Mesothelial cell of epicardium (in vitro differentiated cells): ENCODE measurements at places on chromosomes 12 and 14. TPM values are rescaled to one million over a fixed set of nuclear protein-coding genes. Genes with fewer than 3 reads are reported as not detected.

DNA sequence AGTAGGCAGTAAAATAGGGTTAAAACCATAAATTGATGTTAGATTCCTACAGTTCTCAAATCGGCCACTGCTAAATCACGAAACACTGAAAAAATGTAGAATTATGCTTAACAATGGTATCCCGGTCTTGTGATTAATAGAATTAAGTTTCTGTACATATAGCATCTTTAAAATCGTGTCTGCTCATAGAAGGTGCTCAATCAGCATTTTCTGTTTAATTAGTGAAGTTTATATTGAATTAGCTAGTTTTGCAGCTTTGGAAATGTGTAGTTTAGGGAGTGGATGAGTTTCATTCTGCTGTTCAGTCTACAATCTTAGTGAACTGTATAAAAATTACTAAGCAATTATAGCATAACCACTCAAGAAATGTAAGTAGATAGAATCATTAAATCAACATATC, 1075.8 kb upstream of the FLRT2 start:
- no peak for DNase-seq

GRCh38 chr12:85390266-85390665, 110.2 kb downstream of the ALX1 start:
- DNase-seq, result no peak

GRCh38 chr12:88453323-88453722, 126.9 kb downstream of the KITLG start:
- DNase-seq, result no peak

DNAH10 gene
- total RNA-seq, result 2.0 to 2.7 TPM (median 2.5 TPM) in 3 replicates
